Hypothalamus (tissue), 51 donors: ENCODE measurements at places on chromosomes 1 and 21.
A peak's percentile ranks its signal among the peaks of the same experiment; 100 is the strongest.

DNA sequence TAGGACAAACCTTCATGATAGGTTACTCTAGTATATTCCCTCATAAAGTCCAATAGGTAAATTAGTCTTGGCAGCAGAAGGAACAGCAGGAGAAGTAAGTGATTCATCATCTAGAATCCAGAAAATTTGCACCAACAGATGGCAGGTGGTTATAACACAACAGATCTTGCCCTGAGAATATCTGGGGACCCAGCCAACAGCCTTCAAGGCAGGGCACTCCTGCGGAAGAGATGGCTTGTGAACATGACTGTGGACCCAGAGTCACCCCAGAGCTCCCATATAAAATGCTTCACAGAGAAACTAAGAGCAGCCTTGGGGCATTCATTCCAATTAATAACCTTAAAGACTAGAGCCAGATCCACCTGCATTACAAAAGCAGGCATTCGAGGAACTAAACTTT, 7.9 kb upstream of the PLA2G2C start:
- DNase-seq: no peak

DNA sequence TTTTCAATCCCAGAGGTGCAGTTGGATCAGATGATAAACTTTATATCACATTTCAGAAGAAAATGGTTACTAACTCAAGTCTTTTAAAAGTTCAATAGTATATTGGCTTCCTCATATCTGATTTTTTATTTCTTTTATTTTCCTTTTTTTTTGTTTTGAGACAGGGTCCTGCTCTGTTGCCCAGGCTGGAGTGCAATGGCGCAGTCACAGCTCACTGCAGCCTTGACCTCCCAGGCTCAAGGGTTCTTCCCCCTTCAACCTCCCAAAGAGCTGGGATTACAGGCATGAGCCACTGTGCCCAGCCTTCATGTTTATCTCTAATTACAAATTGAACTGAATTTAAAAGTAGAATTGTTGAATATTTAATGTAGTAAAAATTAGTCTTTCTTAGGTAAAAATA, 13.9 kb downstream of the FLVCR1 start:
- no peak for DNase-seq

DNA sequence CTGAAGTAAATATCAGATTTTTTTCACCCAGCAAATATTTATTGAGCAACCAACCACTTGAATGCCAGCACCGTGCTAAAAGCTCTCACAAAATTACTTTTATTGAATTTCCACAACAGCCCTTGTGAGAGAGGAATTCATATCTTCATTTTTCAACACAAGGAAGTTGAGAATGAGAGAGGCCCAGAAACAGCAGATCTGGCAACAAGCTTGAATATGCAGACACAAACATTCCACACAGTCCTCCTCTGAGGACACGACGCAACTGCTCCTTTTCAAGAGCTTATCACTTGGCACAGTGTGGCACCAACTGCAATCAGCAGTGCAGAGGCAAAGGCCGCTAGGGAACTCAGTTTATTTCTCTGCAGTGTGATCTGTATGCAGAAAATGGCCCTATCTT, 32.2 kb upstream of the IFNAR2 start:
- DNase-seq: no peak

DNA sequence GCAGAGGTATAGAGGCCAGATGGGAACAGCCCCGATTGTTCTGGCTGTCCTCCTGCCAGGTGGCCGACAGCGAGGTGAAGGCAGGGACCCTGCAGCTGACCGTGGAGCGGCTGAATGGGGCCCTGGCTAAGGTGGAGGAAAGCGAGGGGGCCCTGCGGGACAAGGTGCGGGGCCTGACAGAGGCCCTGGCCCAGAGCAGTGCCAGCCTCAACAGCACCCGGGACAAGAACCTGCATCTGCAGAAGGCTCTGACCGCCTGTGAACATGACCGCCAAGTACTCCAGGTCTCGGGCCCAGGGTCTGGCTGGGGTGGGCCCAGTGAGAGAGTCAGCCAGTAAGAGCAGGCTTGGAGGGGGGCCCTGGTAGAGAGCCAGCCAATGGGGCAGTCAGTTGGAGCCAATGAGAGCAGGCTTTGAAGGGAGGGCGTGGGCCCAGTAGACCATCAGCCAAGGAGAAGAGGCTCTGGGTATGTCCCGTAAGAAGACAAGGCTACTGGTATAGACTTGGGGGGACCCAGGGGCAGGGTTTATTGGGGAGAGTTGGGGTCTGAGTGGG, 11.3 kb downstream of the MFAP2 start:
- no peak for DNase-seq

DNA sequence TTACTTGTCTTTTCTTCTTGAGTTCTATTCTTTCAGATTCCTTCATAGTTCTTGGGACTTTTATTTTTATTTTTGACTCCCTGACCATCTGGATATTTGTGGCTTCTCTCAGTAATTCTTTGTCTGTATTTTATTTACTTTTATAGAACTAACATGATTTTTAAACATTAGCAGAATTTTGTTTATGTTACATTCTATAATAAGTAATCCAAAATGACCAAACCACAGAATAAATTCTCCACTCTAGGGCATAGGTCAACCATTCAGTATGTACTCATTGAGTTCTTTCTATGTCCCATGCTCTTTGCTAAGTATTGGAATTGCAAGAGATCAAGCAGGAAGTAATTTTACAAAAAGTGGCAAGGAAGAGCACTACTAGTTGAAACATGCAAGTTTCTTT, 969.0 kb downstream of the TTLL7 start:
- no peak for DNase-seq

DNA sequence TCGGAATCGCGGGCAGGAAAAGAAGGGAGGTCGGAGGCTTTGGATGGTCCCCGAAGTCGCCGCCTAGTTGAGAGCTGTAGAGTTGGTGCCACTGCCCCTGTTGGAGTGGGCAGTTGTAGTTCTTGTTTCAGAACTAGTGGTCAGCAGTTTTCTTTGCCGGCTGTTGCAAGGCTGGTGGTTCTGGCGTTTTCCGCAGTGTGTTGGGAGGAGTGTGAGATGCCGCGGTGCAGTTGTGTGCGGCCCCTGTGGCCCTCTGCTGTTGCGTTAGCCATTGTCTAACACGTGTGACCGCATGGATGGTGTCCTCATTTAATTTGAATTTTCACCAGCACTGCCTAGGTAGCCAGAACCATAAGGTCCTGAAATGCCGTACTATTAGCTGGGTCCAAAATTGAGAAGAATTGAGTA, 1.4 kb downstream of the ARF1 start:
- DNase-seq: no peak

DNA sequence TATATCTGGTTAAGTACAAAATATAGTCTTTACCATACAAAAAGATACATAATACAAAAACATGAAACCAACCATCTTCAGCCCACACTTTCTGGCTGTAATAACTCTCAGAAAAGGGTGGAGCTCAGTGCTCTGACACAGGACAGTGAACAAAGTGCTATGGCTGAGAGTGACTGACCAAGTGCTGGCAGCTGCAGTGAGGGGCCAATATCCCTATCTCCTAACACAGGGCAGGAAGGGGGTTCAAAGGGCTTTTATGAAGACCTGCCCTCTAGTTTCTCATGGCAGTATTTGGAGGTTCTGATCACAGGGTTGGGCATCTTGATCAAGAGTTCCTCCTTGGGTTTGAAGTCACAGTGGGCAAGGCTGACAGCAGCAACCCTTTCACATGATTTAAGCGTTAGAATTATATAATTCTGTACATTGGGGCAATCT, 3.9 kb downstream of the TXNIP start:
- DNase-seq: no peak

DNA sequence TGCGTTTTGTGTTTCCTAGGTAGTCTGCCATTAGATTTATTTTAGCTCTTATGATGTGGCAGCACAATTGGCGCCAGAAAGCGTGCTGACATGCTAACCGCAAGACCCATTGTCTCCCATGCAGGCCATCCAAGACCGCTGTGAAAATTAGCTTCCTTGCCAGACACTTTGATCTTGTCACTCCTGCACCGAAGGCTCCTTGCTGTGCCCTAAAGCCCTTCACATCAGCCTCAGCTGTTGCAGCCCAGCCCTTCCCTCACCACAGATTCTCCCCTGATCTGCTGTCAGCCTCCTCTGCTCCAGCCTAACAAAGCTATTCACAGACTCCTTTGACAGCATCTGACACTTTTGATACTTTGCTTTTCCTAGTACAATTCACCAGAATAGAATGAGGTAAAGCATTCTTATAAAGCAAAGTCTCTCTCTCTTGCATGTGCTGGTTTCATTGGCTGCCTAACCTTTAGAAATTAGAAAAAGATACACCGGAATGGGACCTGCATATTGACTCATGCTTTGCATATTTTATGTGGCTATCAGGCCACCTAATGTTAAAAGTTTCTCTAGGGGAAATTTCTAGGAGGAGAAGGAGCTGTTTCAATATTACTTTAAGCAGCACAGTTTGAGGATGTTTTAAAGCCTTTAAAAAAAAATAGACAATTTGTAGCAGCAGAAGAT, 280.3 kb upstream of the FMN2 start:
- no peak for DNase-seq

DNA sequence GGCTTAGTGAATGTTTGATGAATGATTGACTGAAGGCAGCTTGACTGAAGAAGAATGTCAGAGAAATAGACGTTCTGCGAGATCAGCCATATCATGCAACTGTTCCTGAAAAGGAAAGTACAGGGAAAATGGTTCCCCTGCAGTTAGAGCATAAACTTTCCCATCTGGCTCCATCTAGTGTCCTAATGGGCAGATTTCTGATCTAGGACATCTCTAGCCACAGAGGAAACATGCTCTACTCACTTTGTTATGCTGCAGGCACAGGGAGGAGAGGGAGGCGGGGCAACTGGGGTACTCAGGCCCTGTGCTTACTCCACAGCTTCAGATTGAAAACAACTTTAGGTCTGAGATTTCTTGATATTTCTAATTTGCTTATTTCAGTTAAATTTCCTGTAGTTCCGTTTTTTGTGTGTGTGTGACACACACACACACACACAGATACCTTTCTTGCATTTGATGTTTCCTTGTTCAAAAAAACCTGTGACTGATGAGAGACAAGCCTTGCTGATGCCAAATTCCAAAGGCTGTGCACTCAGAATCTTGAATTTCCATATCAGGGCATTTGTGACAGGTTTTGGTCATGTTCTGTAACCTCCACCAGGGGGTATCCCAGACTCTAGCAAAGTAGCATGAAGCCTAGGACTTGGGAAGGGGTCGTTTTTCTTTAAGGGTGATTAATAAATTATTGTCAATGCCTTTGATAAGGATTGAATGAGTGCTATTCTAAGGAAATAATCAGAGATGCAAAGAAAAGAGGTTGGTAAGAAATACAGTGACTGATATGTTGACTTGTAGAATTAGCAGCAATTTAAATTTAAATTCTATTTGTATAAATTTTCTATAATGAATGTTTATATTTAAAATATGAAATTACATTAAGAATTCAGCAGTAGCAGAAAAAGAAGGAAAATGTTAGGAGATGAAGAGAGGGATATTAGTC, 139.7 kb upstream of the BEND5 start:
- DNase-seq: no peak

DNA sequence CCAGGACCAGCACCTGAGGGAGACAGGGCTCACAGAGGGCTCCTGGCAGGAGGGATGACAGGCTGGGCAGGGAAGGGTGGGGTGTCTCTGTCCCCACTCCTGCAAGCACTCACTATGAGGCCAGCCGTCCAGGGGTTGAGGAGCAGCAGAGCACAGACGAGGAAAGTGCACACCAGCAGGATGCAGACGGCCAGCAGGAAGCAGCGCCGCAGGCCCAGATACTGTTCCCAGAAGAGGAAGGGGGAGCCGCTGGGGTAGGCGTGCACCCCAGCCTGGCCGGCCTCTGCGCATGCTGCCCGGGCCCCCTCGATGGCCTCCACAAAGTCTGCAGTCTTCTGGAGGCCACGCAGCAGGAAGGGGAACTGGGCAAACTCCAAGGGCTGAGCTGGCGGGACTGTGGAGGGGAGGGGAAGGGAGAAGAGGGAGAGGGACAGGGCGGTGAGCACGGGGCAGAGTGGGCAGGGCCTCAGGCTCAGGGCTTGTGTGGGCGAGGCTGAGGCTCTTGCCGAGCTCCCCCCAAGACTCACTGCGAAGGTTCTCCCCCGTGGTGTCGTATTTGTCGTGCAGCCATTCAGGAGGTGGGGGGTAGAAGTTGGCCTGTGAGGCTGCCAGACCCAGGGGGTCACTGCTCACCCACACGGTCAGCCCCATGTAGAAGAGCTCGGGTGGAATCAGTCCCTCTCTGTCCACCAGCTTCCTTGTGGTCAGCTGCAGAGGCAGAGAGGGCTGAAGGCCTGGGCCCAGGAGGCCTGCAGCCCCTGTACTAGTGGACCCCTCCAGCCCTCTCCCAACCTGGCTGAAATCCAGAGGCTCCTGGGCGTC, 16.5 kb downstream of the PTCH2 start:
- DNase-seq: peak; percentile 25

DNA sequence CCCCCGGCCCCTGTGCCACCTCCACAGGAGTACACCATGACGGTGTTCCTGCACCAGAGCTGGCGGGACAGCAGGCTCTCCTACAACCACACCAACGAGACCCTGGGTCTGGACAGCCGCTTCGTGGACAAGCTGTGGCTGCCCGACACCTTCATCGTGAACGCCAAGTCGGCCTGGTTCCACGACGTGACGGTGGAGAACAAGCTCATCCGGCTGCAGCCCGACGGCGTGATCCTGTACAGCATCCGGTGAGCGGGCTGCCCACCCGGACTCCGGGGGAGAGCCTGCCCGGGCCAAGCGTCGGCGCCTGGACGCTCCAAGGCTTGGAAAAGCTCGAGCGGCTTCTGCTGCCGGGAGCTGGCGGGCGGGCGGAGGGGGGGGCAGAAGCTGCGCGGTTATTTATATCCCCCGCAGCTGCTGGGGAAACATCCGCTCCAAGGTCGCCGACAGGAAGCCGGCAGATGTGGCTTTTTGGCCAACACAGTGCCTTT, 6.4 kb downstream of the GABRD start:
- no peak for DNase-seq

DNA sequence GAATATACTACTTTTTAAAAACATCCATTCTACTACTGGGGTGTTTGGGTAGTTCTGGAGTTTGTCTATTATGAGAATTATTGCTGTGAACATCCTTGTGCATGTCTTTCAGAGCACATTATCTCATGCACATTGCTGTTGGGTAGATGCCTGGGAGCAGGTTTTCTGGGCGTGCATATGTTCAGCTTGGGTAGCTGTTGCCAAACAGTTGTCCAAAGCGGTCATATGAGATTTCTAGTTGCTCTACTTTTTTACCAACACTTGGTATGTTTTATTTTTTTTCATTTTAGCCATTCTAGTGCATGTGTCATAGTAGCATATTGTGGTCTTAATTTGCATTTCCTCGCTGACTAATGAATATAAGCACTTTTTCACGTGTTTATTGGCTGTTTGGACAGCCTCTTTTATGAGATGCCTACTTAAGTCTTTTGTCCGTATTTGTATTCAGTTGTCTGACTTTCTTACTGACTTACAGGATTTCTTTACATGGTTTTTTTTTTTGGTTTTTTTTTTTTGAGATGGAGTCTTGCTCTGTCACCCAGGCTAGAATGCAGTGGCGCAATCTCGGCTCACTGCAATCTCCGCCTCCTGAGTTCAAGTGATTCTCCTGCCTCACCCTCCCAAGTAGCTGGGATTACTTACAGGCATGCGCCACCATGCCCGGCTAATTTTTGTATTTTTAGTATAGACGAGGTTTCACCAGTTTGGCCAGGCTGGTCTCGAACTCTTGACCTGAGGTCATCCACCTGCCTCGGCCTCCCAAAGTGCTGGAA, 18.1 kb downstream of the ZDHHC18 start:
- no peak for DNase-seq

- DNase-seq: no peak
These were observed 929 bp downstream of the SUMO3 start for GRCh38 chr21:44816761-44817505.
